Activated T-helper 9 cell treated with anti-CD3 and anti-CD28 coated beads, Interleukin-2, amount 50 U/mL, for 16 hours (primary cell): ENCODE measurements at places on chromosomes 7 and 10.

GRCh38 chr10:48274636-48275035 is at the start of gene FRMPD2:
Gene FRMPD2, minus strand, starts transcription at chr10:48274696. Its CDS starts 129 bp downstream, at chr10:48274567.
- no peak for DNase-seq

GRCh38 chr7:44077681-44078091 is 4.6 kb downstream of the POLM start:
- DNase-seq: no peak

- no peak for DNase-seq
Observed at GRCh38 chr7:90877201-90877600, 281.1 kb downstream of the CDK14 start.

- DNase-seq: no peak
Observed at GRCh38 chr10:19651549-19651948, 164.7 kb upstream of the PLXDC2 start.

DNA sequence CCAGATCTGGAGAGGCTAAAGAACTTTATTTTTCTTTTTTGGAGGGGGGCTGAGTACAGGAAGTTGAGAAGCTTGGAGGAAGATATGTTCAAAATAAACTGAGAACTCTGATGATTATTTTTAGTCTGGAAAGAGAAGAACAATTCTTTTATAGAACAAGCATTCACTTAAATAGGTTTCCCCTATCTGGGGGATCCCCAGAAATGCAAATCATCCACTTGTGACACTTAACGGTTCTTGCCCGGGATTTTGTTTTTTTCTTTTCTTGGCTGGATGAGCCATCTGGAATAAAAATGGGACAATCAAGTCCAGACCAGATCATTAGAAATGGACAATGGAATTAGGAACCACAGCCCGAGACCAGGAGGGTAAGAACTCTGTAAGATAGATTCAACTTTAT is 95.9 kb upstream of the EGR2 start:
- DNase-seq: no peak

DNA sequence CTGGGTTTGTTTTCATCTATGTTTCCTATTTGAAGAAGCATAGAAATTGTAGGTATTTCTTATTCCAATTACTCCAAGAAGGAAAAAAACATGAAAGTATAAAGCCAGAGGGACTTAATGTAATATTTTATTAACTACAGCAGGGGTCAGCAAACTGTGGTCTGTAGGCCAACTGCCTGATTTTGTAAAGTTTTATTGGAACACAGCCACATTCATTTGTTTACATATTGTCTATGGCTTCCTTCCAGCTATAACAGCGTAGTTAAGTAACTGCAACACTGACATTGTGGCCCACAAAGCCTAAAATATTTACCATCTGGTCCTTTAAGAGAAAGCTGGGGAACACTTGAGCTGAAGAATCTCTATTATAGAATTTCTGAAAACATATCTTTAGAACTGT is 306.2 kb downstream of the BICC1 start:
- DNase-seq: no peak

GRCh38 chr10:58995058-58995596 is 181.3 kb upstream of the PHYHIPL start:
- DNase-seq: no peak

- no peak for DNase-seq
Observed at GRCh38 chr7:135964791-135965190, 12.4 kb downstream of the MTPN start.

DNA sequence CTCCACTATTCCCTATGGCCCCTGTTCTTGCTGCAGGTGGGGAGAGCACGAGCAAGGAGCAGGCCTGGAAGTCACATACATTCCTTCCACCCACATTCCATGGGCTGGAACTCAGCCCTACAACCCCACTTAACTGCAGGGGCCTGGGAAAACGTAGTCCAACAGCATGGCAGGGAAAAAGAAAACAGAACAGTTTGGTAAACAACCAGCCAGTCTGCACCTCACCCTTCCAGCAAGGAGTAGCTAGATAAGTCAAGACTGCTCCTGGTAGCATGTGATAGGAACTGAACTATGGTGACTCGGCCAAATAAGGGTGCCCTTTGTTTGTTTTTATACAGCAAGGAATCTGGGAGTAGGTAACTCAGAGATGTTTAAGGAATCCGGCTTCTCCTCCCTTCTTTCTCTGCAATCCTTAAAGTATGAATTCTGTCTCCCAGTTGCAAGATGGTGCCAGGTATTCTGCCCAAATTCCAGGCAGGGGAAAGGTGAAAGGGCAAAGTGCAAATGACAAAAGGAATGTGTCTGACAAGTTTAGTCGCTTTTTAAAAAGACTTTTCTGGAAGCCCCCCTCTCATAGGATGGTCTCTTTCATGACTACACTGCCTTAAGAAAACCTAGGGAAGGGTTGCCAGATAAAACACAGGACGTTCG is 311.7 kb upstream of the NEBL start:
- DNase-seq: no peak

- DNase-seq: no peak
Observed at GRCh38 chr7:151631570-151631952, 111.9 kb upstream of the RHEB start.

DNA sequence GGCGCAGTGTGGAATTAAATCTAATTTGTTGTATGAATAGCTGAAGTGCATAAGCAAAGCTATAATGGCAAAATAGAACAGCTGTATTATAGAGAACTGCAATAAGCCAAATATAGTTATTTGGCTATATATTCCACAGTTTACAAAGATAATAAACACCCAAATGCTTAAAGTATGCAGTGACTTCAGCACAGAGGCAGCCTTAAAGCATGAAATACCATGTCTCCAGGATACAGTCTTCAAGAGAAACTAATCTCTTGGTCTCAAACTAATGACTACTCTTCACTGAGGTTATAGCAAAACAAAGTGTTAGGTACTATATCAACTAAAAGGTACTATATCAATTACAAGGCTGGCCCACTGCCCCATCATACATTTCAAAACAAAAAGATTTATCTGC is 48.0 kb downstream of the NT5C2 start:
- DNase-seq: no peak

DNA sequence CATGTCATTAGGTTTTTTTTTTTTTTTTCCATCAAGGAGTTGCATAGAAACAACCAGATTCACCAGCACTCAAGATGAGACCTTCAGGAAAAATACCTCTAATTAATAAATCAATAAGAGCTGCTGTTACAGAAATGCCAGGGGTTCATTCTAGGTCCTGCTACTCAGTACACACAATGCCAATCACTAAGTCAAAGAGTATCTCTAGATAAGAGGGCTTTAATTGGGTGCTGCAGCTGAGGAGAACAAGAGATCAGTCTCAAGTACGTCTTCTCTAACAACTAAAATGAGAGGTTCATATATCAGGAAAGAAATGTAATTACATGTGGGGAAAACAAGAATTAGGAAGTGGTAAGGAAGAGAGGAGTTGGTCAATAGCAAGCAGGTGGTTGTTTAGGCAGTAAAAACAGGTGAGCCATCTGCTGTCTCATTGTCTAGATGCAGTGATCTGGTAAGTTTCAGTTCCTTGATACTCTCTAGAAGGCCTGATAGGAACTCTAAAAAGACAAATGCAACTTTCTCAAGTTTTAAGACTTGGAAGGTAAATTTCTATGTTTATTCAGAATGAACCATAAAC is 272.9 kb upstream of the ZWINT start:
- DNase-seq: no peak

- DNase-seq: no peak
Observed at GRCh38 chr7:47247132-47247531, 334.8 kb downstream of the TNS3 start.

DNA sequence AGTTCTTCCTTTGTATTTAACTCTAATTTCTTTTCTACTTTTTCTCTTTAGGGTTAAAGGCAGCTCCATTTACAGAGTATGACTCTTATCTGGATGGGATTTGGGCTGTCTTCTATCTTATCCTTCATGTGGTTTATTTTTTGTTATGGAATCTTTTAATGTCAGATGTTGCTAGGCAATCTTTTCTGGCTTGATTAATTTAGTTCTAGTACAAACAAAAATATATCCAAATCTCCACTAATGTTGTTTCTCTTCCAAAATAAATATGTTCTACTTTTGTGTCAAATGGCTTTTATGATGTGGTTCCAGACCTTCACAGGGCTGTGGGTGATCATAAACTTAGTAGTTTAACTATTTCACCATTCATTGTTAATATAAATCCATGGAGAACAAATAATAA is 246.9 kb downstream of the AHR start:
- no peak for DNase-seq

- no peak for DNase-seq
Observed at GRCh38 chr7:47940088-47941013, 7.9 kb downstream of the PKD1L1 start.

- DNase-seq: peak; percentile 1
Observed at GRCh38 chr7:113086431-113086888, at the start of gene GPR85. Gene GPR85, minus strand, starts transcription at chr7:113086827. Its CDS starts 2,106 bp downstream, at chr7:113084721.

DNA sequence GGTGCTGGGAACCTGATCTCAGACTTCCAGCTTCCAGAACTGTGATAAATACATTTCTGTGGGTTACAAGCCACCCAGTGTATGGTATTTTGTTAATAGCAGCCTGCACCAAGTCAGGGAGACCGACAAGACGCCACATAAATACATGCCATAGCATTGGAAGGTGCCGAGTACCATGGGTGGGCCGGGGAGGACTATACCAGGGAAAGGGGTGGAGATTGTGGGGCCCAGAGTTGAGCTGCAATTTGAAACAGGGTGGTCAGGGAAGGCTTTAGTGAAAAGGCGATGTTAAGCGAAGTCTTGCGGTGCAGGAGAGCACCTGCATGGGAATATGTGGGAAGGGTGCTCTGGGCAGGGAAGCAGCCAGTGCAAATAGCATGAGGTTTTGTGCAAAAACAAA is 88.9 kb upstream of the LRRC4 start:
- no peak for DNase-seq

GRCh38 chr10:24000271-24000813 is 208.6 kb upstream of the KIAA1217 start:
- DNase-seq: no peak

DNA sequence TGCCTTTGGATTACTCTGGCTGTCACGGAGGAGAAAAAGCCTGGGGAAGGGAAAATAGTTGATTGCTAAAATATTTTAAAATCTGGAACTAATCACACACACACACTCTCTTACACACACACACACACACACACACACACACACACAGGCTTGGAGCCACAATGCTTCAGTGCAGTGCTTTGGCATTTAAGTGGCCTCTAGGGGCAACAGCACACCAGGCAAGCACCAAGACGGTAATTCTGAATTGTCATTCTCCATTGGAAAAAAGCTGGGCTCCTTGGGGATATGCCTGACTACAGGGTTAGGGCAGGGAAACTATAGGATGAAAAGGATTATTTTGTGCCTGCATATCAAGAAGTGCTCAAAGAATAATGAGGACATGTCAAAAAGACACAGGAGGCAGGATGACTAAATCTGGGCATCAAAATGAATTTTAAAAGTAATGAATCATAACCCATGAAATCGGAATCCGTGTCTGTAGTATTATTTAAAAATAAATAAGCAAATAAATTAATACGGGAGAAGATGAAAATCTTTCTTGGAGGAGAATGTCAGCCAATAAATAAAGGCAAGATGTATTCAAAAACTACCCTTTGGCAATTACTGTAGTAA is 30.4 kb upstream of the DDC start:
- no peak for DNase-seq

- DNase-seq: peak; percentile 23
Observed at GRCh38 chr7:2632733-2633537, 1.1 kb downstream of the TTYH3 start.

DNA sequence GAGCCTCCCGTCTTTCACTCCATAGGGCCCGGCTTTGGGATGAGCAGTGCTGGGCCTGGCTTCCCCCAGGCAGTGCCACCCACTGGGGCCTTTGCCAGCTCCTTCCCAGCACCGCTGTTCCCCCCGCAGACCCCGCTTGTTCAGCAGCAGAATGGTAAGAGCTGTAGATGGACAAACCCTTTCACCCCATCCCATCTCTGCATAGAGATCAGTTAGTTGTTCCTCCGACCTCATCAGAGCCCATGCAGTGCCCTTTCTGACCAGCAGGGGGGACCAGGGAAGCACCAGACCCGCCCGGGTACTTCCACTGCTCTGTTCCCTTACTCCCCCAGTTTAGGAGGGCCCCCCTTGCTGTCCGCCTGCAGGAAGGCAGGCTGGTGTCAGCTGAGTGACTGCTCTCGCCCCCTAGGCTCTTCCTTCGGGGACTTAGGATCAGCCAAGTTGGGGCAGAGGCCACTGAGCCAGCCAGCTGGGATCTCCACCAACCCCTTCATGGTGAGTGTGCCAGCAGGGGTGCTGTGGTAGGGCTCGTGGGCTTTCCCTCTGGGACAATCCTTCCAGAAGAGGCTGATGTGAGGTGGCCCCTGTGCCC is 9.8 kb downstream of the SAP25 start:
- DNase-seq: peak; percentile 70

GRCh38 chr10:4359003-4359402 is 467.0 kb upstream of the AKR1E2 start:
- DNase-seq: no peak

- no peak for DNase-seq
Observed at GRCh38 chr10:104429846-104430245, 76.2 kb downstream of the CFAP58 start.

GRCh38 chr7:95553939-95554338 is 42.4 kb downstream of the PDK4 start:
- DNase-seq: no peak

DNA sequence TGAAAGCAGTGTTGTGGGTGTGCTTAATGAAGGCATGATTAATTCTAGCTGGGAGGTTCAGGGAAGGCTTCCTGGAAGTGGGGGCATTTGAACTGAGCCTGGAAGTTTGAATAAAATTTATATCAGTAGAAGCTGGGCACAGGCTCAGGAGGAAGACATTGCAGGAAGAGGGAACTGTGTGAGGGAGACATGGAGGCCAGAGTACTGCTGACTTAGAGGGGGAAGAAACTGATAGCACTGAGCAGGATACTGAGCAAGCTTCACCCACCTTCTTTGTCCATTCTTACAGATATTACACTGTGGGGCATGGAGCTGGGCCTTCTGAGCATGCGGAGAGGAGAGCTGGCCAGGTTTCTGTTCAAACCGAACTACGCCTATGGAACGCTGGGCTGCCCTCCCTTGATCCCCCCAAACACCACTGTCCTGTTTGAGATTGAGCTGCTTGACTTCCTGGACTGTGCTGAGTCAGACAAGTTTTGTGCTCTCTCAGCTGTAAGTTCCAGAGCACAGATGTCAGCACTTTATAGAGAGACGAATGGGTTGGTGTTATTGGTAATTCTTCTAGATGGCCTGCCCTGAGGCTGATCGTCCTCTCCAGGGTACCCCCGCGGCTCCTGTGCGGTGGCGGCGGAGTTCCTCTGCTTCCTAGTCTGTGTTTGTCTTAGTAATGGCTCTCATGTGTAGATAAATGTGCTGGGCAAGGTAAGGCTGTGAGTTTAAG is 2.1 kb downstream of the FKBP6 start:
- DNase-seq: no peak

GRCh38 chr7:37234334-37234733 is 214.3 kb downstream of the ELMO1 start:
- DNase-seq: no peak

- no peak for DNase-seq
Observed at GRCh38 chr7:37342176-37342687, 106.4 kb downstream of the ELMO1 start.

GRCh38 chr10:124605001-124605370 is 139.2 kb downstream of the FAM53B start:
- DNase-seq: no peak

- no peak for DNase-seq
Observed at GRCh38 chr7:45404622-45405021, 169.5 kb upstream of the ADCY1 start.
